ENCODE measurements at places on chromosomes 16 and 17. TPM values are rescaled to one million over a fixed set of nuclear protein-coding genes. Genes with fewer than 3 reads are reported as not detected.

VAT1L gene
- total RNA-seq, result not detected

PDILT gene
- not detected for total RNA-seq

RPA1 gene
- 109 TPM for total RNA-seq

CDRT15L2 gene
- total RNA-seq, result not detected

UTP18 gene
- 37.0 TPM for total RNA-seq

BCL6B gene
- total RNA-seq, result 0.88 TPM

RHBDL1 gene
- total RNA-seq, result 0.24 TPM

TBC1D3E gene
- total RNA-seq, result 1.6 TPM

SLC5A11 gene
- 0.22 TPM for total RNA-seq

MT4 gene
- not detected for total RNA-seq
